ENCODE measurements at places on chromosomes 7 and 10.

GRCh38 chr7:77537136-77537777, at the start of gene PTPN12:
Gene PTPN12 (plus strand): TSS chr7:77537295. CDS start chr7:77537547, 252 bp downstream.
- peak; percentile 33 for DNase-seq
- H3K36me3 ChIP-seq, result no peaks in the 10 kb centered on the region
- H3K4me3 ChIP-seq, result peak within 1 kb of the TSS; percentile 100
- no peaks in the 10 kb centered on the region for H3K27me3 ChIP-seq
- H3K4me1 ChIP-seq, result no peaks in the 10 kb centered on the region

GRCh38 chr7:2186166-2186565, 46.6 kb downstream of the MAD1L1 start:
- peaks cover 4% of the 10 kb centered on the region for H3K36me3 ChIP-seq
- no peak overlapping the region for H3K27ac ChIP-seq
- no peaks in the 10 kb centered on the region for H3K4me1 ChIP-seq
- no peaks in the 10 kb centered on the region for H3K27me3 ChIP-seq

GRCh38 chr7:30970074-30970473, 6.3 kb downstream of the GHRHR start:
- no peak for DNase-seq
- peaks cover 4% of the 10 kb centered on the region for H3K27me3 ChIP-seq
- no peaks in the 10 kb centered on the region for H3K4me1 ChIP-seq

GRCh38 chr10:110509560-110509959, 11.9 kb downstream of the DUSP5 start:
- no peaks in the 10 kb centered on the region for H3K36me3 ChIP-seq
- no peaks in the 10 kb centered on the region for H3K27me3 ChIP-seq
- no peak overlapping the region for H3K4me3 ChIP-seq
- no peak overlapping the region for H3K27ac ChIP-seq
- peaks cover 16% of the 10 kb centered on the region for H3K4me1 ChIP-seq

GRCh38 chr7:103423467-103424179, 22.4 kb downstream of the SLC26A5 start:
- no peaks in the 10 kb centered on the region for H3K4me1 ChIP-seq
- H3K36me3 ChIP-seq, result no peaks in the 10 kb centered on the region
- no peak overlapping the region for H3K27ac ChIP-seq

DNA sequence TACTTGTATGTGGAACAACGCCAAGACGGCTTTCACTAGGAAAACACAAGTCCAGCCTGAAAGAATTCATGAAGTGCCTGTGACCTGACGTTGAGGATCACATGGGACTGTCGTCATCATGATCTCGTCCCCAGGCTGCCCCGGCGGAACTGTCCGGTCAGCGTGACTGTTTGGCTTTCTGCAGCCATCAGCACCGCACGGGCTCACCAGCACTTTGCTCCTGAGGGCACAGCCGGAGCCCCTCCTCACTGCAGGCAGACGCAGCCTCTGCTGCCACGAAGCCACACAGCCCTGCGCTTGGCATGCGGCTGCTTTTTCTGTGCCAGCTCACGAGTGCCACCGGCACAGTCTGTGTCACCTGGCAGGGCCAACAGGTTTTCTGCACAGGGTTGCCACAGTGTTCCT, 9.4 kb upstream of the GET4 start:
- H3K27me3 ChIP-seq, result no peaks in the 10 kb centered on the region
- H3K4me1 ChIP-seq, result no peaks in the 10 kb centered on the region
- no peak overlapping the region for H3K27ac ChIP-seq
- H3K36me3 ChIP-seq, result peaks cover 72% of the 10 kb centered on the region
- no peak overlapping the region for H3K4me3 ChIP-seq

DNA sequence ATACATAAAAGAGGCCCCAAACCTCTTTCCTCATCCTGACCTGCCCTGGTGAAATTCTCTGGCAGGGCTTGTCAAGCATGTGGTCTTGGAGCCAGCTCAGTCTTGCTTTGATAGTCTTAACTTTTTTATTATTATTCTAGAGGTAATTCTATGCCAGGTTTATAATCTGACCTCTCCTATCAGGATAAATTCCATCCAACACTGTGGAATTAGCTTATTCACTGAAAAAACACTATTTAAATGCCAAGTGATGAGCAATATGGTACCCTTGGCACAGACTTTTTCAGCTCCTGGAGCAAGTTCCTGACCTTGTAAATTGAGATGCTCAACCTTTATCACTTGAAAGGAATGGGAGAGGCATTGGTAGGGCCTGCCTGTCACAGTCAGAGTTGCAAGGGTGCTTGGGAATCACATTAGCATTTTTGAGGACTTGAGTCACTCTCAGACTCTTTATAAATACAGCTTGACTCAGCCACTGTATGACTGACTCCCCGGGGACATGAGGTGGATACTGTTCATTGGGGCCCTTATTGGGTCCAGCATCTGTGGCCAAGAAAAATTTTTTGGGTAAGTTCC, at the start of gene CPA4:
TSS of gene CPA4 (plus strand) at position 480 of the 576 bp plus-strand sequence. CDS start at position 500, 20 bp downstream.
- no peaks in the 10 kb centered on the region for H3K4me1 ChIP-seq
- no peaks in the 10 kb centered on the region for H3K36me3 ChIP-seq
- H3K4me3 ChIP-seq, result no peak within 1 kb of the TSS
- no peaks in the 10 kb centered on the region for H3K27me3 ChIP-seq
- DNase-seq, result no peak

DNA sequence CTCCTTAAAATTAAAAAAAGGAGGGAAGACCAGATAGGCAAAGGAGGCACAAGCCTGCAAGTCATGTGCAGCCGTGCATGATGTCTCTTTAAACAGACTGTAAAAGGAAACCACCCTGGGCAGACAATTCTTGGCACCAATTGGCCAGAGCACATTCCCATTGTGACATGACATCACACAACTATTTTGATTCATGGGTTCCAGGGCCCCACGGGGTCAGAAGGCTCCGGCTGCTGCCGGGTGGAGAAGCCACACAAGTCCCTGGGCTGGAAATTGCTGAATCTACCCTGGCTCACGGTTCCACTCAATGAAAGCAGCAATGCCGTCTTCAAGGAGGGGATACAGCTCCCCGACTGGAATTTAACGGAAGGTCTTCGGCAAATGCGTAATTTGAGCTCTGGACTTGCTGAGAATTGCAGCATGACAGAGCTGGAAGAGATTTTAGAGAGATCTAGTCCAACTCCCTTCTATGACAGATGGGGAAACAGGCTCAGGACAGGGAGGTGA, 140.5 kb downstream of the PRKAG2 start:
- H3K27me3 ChIP-seq, result no peaks in the 10 kb centered on the region
- DNase-seq, result no peak
- no peaks in the 10 kb centered on the region for H3K4me1 ChIP-seq
- H3K36me3 ChIP-seq, result no peaks in the 10 kb centered on the region

GRCh38 chr7:67631476-67631875, 634.8 kb downstream of the TYW1 start:
- H3K27ac ChIP-seq, result no peak overlapping the region
- no peak for DNase-seq
- no peak overlapping the region for H3K4me3 ChIP-seq
- H3K4me1 ChIP-seq, result no peaks in the 10 kb centered on the region

GRCh38 chr10:33237736-33238624, 96.5 kb downstream of the NRP1 start:
- H3K27ac ChIP-seq, result no peak overlapping the region
- DNase-seq, result no peak
- H3K4me3 ChIP-seq, result no peak overlapping the region
- no peaks in the 10 kb centered on the region for H3K4me1 ChIP-seq
- H3K27me3 ChIP-seq, result no peaks in the 10 kb centered on the region

- peak overlapping the region; percentile 53 for H3K4me3 ChIP-seq
- no peaks in the 10 kb centered on the region for H3K36me3 ChIP-seq
- peak; percentile 9 for DNase-seq
- peaks cover 6% of the 10 kb centered on the region for H3K4me1 ChIP-seq
- no peak overlapping the region for H3K27ac ChIP-seq
Observed at GRCh38 chr10:27998178-27998953, 513 bp downstream of the ODAD2 start.

DNA sequence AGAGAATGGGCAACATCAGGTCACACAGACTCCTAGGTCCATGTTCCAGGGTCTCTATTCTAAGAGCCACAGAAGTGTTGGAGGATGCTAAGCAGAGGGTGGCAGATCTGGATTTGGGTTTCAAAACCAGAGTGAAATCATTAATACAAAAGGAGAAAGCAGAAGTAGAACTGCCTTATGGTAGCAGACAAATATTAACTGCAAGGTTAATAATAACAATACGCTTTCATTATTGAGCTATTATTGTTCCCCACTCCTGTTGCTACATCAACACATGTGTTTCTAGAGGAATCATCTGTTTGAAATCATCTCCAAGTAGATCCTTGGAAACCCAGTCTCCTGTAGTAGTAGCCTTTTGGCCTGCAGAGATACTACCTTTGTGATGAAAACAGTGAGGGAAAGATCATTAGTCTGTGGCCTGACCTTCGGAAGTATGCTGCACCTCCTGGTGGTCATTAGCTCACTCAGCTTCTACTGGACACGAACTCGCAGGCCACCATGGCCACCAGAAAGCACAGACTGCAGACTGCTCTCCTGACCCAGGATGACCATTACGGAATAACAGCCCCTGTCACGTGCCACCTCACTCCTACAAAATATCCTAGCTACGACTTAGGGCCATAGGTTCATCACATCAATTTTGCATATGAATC, 84.6 kb downstream of the XPNPEP1 start:
- H3K4me3 ChIP-seq, result no peak overlapping the region
- no peak for DNase-seq
- H3K4me1 ChIP-seq, result no peaks in the 10 kb centered on the region
- H3K27ac ChIP-seq, result no peak overlapping the region

- no peaks in the 10 kb centered on the region for H3K36me3 ChIP-seq
- H3K4me1 ChIP-seq, result no peaks in the 10 kb centered on the region
- H3K27ac ChIP-seq, result no peak overlapping the region
Observed at GRCh38 chr7:89246196-89246595, 450.7 kb upstream of the TEX47 start.

DNA sequence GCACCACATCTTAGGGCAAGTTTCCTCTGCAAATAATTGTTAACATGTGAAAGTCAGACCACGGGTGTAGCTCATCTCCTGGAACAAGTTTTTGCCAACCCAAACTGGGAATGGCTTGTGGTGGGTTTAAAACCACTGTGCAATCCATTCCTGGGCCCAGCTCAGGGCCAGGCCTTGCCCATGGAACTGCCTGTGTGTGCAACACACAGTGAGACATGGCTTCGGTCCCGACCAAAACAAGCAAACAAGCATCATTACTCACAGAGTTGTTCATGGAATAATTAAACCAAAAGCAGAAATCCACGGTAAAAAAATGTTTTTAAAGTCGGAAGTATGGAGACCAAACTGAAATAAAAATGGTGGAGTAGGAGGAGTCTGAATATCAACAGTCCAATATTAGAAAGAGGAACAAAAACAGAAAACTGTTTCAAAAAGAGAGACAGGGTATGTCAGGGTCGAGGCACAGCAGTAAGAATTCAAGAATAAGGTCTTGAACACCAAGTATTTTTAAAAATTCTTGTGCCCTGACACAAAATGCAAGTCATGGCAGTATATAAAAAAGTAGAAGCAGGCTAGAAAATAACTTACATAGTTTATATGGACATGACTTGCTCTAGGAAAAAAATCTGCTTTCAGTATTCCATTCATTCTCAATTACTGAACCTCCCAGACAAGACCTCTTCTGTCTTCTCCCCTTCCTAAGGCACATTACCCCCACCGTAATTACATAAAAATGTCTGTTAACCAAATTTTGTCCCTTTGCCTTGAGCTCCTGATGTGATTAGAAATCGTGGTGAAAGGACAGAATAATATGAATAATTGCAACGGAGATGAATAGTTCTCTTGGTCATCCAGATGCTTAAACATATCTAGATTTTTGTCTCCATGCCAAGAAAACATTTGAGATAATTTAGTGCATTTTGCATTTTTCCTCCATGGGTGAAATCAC, 88.4 kb downstream of the FAS start:
- H3K4me1 ChIP-seq, result peaks cover 6% of the 10 kb centered on the region
- DNase-seq, result no peak
- no peaks in the 10 kb centered on the region for H3K36me3 ChIP-seq
- H3K27ac ChIP-seq, result no peak overlapping the region
- H3K27me3 ChIP-seq, result no peaks in the 10 kb centered on the region

DNA sequence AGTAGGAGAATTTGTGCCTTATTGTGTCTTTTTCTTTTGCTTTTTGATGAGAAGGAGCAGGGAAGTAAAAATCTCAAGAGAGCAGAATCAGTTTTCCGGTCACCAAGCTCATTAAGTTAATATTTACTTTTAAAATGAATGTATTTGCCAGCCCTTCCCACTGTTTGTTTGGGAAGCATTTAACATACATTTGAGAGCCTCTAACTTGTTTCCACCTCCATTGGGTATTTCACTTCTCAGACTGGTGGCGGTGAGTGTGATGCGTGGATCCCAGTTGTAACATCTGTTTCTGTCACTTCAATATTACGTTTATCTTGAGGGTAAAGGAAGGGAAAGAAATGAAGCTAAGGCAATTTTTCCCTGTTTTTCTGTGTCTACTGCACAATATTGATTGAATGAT, 22.8 kb downstream of the CDK14 start:
- H3K4me1 ChIP-seq, result no peaks in the 10 kb centered on the region
- no peak for DNase-seq
- H3K4me3 ChIP-seq, result no peak overlapping the region
- peaks cover 6% of the 10 kb centered on the region for H3K27me3 ChIP-seq
- H3K27ac ChIP-seq, result no peak overlapping the region

All from naive thymus-derived CD4-positive, alpha-beta T cell (primary cell).